Heart right ventricle (tissue), 16 donors: ENCODE measurements at places on chromosomes 6 and 20. TPM values are rescaled to one million over a fixed set of nuclear protein-coding genes. Genes with fewer than 3 reads are reported as not detected.

DNA sequence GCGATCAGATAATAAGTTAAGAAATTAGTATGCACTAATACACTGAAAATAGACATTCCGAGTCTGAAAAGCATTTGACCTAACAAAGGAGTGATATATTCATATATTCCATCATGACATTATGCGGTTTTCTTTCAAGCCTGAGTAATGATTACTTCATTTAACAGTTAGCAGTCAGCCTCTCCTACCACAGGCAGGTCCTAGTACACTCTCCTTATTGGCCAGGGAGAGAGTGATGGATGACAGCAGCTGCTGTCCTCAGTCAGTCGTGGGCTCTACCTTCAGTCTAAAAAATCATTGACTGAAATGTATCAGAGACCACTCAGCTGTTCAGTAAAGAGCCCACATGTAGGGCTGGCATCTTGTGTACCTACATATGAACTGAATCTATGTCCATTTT lies 33.2 kb upstream of the VGLL2 start:
- H3K36me3 ChIP-seq: no peaks in the 10 kb centered on the region
- no peaks in the 10 kb centered on the region for H3K27me3 ChIP-seq
- H3K27ac ChIP-seq: no peak overlapping the region
- no peaks in the 10 kb centered on the region for H3K4me1 ChIP-seq
- no peak overlapping the region for H3K4me3 ChIP-seq

- no peak overlapping the region for H3K27ac ChIP-seq
- no peak for DNase-seq
- no peaks in the 10 kb centered on the region for H3K36me3 ChIP-seq
- no peaks in the 10 kb centered on the region for H3K4me1 ChIP-seq
Measured at GRCh38 chr6:101883505-101883904, 490.0 kb downstream of the GRIK2 start.

- DNase-seq: no peak
- no peak overlapping the region for H3K27ac ChIP-seq
- no peak overlapping the region for H3K4me3 ChIP-seq
Measured at GRCh38 chr6:166775923-166776220, 148.8 kb upstream of the RPS6KA2 start.

DNA sequence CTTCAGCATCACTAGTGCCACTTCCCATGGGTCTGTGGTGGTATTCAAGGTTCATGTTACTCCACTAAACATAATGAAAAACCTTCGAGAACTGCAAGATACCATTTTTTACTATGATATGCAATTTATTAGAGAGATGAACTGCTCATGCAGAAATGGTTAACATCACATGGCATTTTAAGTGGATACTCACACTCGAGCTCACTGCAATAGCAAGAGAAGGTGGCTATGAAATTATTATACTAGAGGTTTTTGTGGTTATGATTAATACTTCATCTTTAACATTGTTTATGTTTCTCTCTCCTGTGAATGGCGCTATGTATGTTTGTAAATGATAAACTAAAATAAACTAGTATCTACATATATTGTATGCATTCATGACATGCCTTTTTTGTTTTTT lies 35.1 kb downstream of the SCAF8 start:
- no peak for DNase-seq
- H3K27me3 ChIP-seq: no peaks in the 10 kb centered on the region
- H3K27ac ChIP-seq: no peak overlapping the region

- DNase-seq: no peak
- no peaks in the 10 kb centered on the region for H3K27me3 ChIP-seq
- H3K36me3 ChIP-seq: no peaks in the 10 kb centered on the region
- H3K4me1 ChIP-seq: peaks cover 20% of the 10 kb centered on the region
- H3K4me3 ChIP-seq: no peak overlapping the region
Measured at GRCh38 chr6:38027685-38028373, 208.3 kb downstream of the ZFAND3 start.

GRCh38 chr6:15485936-15486335 lies 176.9 kb downstream of the DTNBP1 start:
- no peaks in the 10 kb centered on the region for H3K36me3 ChIP-seq
- no peaks in the 10 kb centered on the region for H3K27me3 ChIP-seq
- no peak for DNase-seq
- H3K4me3 ChIP-seq: no peak overlapping the region
- H3K27ac ChIP-seq: no peak overlapping the region

DNA sequence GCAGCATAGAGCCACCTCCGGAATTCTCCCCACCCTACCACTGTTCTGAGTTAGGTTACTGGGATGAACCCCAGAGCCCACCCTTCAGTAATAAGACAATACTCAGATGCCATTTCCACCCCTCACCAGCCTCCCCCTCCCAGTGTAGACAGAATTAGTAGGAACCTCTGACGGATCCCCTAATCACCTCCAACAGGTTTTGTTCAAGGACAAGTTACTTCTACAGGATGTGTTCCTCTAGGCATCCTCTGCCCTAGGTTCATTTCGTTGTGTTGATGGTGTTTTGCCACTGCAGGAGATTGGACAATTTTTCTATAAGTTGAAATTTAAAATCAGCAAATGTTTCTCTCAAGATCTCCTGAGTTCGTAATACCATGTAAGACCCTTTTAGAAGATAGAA lies 22.8 kb downstream of the PLEKHG1 start:
- no peak for DNase-seq
- H3K27me3 ChIP-seq: no peaks in the 10 kb centered on the region
- no peak overlapping the region for H3K4me3 ChIP-seq
- no peaks in the 10 kb centered on the region for H3K36me3 ChIP-seq

- H3K4me3 ChIP-seq: no peak overlapping the region
- H3K36me3 ChIP-seq: no peaks in the 10 kb centered on the region
- H3K27ac ChIP-seq: no peak overlapping the region
- no peaks in the 10 kb centered on the region for H3K27me3 ChIP-seq
- no peaks in the 10 kb centered on the region for H3K4me1 ChIP-seq
Measured at GRCh38 chr6:102085257-102085656, 691.7 kb downstream of the GRIK2 start.

GRCh38 chr20:33474963-33475362 lies 14.9 kb upstream of the CBFA2T2 start:
- H3K36me3 ChIP-seq: no peaks in the 10 kb centered on the region
- H3K4me1 ChIP-seq: no peaks in the 10 kb centered on the region
- no peak overlapping the region for H3K27ac ChIP-seq
- H3K4me3 ChIP-seq: no peak overlapping the region
- DNase-seq: no peak

- peaks cover 14% of the 10 kb centered on the region for H3K4me1 ChIP-seq
- no peak for DNase-seq
- no peak overlapping the region for H3K4me3 ChIP-seq
- no peaks in the 10 kb centered on the region for H3K27me3 ChIP-seq
- no peak overlapping the region for H3K27ac ChIP-seq
Measured at GRCh38 chr20:57698116-57698866, 11.5 kb downstream of the PMEPA1 start.

- H3K27ac ChIP-seq: no peak overlapping the region
- H3K4me1 ChIP-seq: no peaks in the 10 kb centered on the region
- H3K4me3 ChIP-seq: no peak overlapping the region
- no peak for DNase-seq
- no peaks in the 10 kb centered on the region for H3K27me3 ChIP-seq
Measured at GRCh38 chr6:114638341-114638740, 295.5 kb upstream of the HS3ST5 start.

DNA sequence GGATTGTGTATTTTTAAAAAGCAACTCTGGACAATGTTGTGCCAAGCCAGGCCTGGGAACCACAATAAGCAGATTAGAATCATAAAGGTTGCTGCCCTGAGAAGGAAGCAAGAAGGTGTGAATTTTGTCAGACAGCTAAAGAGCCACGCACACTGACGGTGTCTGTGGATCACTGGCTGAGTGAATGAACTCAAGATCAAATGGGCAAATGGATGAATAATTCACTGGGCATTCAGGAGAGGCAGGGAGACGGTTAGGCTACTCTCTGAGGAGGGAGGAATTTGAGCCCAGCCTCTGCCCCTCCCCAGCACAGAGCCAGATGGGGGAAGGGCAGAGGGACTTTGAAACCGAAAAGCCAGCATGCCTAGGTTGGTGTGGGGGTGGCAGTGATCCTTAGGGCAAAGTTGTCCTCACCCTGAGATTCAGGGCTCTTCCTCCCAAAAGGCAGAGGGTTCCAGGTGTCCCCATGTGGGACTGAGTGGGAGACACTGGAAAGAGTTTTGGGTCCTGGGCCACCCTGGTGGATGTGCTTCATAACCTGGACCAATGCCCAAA lies 19.5 kb upstream of the SLC22A7 start:
- DNase-seq: no peak
- H3K27ac ChIP-seq: no peak overlapping the region
- peaks cover 24% of the 10 kb centered on the region for H3K27me3 ChIP-seq
- H3K4me3 ChIP-seq: no peak overlapping the region
- peaks cover 9% of the 10 kb centered on the region for H3K4me1 ChIP-seq

- no peak overlapping the region for H3K27ac ChIP-seq
- no peak overlapping the region for H3K4me3 ChIP-seq
- no peaks in the 10 kb centered on the region for H3K27me3 ChIP-seq
- no peaks in the 10 kb centered on the region for H3K36me3 ChIP-seq
- no peak for DNase-seq
- peaks cover 42% of the 10 kb centered on the region for H3K4me1 ChIP-seq
Measured at GRCh38 chr6:16730738-16731477, 30.4 kb downstream of the ATXN1 start.

DNA sequence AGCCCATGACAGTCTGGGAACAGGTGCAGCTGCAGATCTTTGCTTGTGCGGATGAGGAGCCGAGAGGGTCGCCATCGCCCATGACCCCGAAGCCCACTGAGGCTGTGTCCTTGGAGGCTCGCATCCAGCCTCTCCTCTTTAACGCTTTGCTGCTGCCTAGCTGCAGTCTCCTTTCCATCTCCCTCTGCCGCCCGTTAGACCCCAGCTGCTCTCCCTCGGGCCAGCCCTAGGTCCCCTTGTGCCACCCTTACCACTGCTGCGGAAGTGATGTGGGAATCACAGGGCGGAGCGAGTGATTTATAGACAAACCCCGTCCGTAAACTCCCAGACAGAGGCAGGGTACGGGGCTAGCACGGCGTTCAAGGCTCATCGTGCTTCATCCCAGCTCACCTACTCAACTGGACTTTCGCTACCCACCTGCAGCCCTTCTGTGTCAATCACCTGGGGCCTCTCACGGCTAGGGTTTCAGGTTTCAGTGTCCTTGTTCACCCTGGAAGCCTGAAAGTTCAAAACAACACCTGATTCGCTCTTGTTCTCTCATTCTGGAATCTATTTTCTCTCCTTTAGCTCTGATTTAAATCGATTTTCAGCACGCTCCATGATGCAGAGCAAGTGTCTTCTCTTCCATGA lies 76.1 kb downstream of the PAX1 start:
- no peaks in the 10 kb centered on the region for H3K36me3 ChIP-seq
- DNase-seq: no peak
- H3K27ac ChIP-seq: no peak overlapping the region
- H3K27me3 ChIP-seq: no peaks in the 10 kb centered on the region
- no peak overlapping the region for H3K4me3 ChIP-seq

GRCh38 chr20:24164360-24164759 lies 175.8 kb upstream of the GGTLC1 start:
- H3K4me3 ChIP-seq: no peak overlapping the region
- DNase-seq: no peak
- no peaks in the 10 kb centered on the region for H3K4me1 ChIP-seq
- H3K27me3 ChIP-seq: no peaks in the 10 kb centered on the region

DNA sequence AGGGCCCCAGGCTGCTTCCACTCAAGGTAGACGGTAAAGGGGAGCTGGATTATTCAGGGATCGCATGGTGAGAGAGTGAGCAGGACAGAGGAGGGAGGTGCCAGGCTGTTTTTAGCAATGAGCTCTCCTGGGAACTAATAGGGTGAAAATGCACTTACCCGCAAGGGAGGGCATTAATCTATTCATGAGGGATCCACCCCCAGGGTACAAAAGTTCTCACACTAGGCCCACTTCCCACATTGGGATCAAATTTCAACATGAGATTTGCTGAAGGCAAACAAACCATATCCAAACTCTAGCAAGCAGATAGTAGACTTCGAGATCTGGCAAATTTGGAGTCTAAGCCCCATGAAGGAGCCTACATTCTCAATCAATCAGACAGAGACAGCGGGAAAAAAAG lies 408.6 kb downstream of the RNF144B start:
- H3K4me3 ChIP-seq: no peak overlapping the region
- no peak for DNase-seq
- H3K27ac ChIP-seq: no peak overlapping the region
- no peaks in the 10 kb centered on the region for H3K4me1 ChIP-seq
- no peaks in the 10 kb centered on the region for H3K27me3 ChIP-seq

Gene ALDH8A1
- 0.09 TPM for total RNA-seq

Gene SLC22A16
- total RNA-seq: not detected

Gene TRAPPC3L
- 0.26 TPM for total RNA-seq

Gene CYP24A1
- total RNA-seq: not detected

Gene SSTR4
- not detected for total RNA-seq

Gene HLA-DRB1
- 95.6 TPM for total RNA-seq

Gene SNAP25
- total RNA-seq: 0.87 TPM

Gene CRISP1
- not detected for total RNA-seq

Gene SCAND1
- total RNA-seq: 35.3 TPM

Gene OR2H1
- not detected for total RNA-seq

Gene ENPP4
- total RNA-seq: 18.1 TPM

Gene ATP6V1G2
- 1.9 TPM for total RNA-seq

Gene FOXF2
- not detected for total RNA-seq

Gene CTAGE9
- not detected for total RNA-seq

Gene GINM1
- total RNA-seq: 48.6 TPM
